Stimulated activated CD4-positive, alpha-beta T cell treated with anti-CD3 and anti-CD28 coated beads, TNF-alpha, amount 100 ng/mL, for 4 hours (primary cell): ENCODE measurements at places on chromosomes 3 and 15.

DNA sequence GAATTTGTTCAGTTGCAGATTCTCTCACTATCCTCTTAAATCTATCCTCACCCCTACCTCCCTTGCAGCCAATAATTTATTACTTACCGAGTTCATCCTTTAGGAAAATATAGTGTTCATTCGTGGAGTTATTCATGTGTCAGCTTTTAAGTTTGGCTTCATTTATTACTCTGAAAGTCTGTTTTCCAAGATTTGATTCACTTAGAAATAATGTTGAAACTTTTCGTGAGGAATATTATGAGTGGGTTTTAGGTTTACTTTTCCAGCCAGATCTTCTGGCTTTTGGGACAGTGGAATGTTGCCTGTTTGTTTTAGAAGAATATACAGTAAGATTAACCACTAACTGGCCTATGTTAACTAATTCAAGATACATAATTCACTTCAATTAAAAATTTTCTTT lies 161.0 kb upstream of the CGNL1 start:
- DNase-seq, result no peak

DNA sequence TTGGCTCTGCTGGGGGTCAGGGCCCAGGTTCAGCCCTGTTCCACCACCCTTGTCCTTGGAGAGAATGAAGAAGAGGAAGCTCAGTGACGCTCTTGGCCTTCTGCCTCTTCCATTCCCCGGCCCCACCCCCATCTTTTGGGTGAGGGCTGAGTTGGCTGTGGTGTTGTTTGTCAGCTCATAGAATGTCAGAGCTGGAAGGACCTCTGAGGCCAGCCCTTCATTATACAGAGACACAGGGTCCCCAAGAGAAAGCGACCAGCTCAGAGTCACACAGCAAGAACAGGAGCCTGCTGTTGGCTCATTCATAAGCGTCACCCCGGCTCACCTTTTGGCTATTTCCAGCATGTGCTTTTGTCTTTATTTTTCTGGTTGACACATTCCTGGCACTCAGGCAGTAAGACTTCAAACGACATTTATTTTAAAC lies 68.2 kb downstream of the AAGAB start:
- no peak for DNase-seq

- no peak for DNase-seq
These were observed 37.1 kb downstream of the RIOX2 start for GRCh38 chr3:97934980-97935695.

- no peak for DNase-seq
These were observed 103.9 kb downstream of the FBN1 start for GRCh38 chr15:48541341-48542278.

DNA sequence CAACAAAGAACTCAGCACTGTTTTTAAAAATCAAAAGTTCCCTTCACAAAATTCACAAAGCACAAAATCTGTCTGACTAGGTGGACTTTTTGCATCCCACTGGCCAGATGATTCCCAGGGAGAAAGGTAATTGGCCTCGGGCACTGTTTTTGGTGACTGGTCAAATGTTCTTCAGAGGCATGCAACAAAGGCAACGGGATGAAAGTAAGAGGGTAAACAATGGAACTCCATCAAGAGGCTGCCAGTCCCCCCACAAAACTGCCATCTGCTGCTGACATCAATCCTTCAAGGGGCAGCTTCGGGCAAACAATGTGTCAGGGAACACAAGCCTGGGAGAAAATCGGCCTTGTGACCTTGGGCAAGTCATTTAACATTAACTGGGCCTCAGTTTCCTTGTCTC lies 3.3 kb downstream of the SRGAP3 start:
- DNase-seq, result no peak

- DNase-seq, result no peak
These were observed 77.6 kb downstream of the TCF12 start for GRCh38 chr15:56996093-56996492.

- no peak for DNase-seq
These were observed 10.7 kb downstream of the CIB2 start for GRCh38 chr15:78120523-78120922.

DNA sequence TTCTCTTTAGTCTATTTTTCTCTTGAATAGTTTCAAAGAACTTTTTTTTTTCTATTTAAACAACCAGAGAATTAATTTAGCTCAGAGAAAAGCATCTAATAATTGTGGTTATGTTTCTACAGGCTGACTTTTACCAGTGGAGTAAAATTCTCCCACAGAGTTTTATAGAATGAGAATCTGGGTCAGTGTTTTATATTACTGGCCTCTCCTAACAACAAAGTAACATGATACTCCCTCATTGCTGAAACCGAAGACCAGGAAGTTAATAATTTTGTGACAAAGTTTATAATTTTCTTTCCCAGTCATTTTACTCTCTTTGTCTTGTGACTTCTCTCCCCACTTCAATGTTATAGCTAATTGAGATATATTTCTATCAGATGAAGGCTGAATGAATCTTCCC lies 946.9 kb downstream of the EPHA3 start:
- DNase-seq, result no peak

GRCh38 chr3:61152071-61152470 lies 99.2 kb downstream of the FHIT start:
- no peak for DNase-seq

GRCh38 chr3:59817511-59817910 lies 767.7 kb upstream of the CFAP20DC start:
- DNase-seq, result no peak

- peak; percentile 73 for DNase-seq
These were observed 33.5 kb upstream of the ACAD9 start for GRCh38 chr3:128845778-128846485.

GRCh38 chr3:104032283-104032682 lies 1334.4 kb upstream of the ALCAM start:
- DNase-seq, result no peak

- no peak for DNase-seq
These were observed 81.5 kb upstream of the NTRK3 start for GRCh38 chr15:88337993-88338392.

DNA sequence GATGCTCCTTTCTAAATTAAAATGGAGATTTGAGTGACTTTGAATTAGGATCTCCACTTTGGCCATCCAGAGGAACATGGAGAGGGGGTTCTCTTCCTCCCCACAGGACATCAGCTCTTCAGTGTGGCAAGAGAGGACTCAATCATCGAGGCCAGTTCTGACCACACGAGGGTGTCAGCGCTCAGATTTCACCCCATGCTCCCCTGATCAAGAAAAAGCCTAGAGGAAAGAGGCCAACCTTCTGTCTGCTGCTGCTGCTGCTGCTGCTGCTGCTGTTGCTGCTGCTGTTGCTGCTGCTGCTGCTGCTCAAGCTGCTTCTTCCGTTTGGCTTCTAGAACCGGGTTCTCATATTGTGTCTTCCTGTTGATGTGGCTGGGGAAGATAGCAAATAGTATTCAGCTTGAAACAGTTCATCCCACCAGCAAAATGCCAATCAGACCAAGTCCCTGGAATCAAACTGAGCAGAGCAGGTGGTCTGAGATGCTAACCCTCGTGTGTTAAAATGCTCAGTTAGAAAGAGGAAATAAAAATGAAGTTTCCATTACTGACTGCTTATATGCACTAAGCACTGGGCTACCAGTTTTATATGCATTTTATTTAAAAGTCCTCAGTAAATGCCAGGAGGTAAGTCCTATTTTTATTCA lies 599.0 kb downstream of the MAGI1 start:
- DNase-seq, result no peak

- DNase-seq, result no peak
These were observed 26.9 kb downstream of the NEK10 start for GRCh38 chr3:27342267-27342666.
